ENCODE measurements at places on chromosomes 13 and 19.

GRCh38 chr13:73061473-73061872 lies 2.7 kb downstream of the KLF5 start:
- no peak for DNase-seq

DNA sequence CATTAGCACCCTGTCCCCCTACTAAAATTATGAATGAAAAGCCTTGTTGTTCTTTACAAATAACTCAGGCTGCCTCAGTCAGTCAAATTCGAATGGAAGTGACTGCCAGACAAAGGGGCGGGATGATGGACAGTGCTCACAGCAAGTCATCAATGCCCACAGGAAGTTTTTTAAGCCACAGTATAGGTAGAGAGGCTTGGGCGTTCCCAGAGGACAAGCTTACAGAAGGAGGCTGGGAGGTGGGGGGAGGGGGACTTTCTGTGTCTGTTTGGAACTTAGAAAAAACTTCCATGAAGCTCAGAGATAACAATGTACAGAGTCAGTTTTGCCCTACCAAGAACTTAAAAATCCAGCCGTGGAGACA lies 18.5 kb upstream of the SPRY2 start:
- no peak for DNase-seq

DNA sequence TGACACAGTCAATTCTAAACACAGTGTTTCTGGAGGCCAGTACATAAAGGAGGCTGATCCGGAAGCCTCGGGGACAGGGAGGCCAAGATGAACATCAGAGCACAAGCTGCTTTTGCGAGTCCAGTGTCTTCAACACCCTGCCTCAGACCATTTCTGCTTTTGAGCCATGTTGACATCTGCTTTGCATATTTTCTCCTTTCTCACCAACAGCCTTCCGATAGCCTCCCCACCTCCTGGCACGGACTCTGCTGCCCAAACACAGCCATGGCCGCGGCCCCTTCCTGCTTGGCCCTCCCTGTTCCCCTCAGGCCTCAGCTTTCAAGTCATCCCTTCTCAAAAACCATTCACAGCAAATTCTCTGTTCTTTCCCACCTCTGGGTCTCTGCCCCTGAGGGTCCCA lies 3.6 kb downstream of the LRRC25 start:
- no peak for DNase-seq

DNA sequence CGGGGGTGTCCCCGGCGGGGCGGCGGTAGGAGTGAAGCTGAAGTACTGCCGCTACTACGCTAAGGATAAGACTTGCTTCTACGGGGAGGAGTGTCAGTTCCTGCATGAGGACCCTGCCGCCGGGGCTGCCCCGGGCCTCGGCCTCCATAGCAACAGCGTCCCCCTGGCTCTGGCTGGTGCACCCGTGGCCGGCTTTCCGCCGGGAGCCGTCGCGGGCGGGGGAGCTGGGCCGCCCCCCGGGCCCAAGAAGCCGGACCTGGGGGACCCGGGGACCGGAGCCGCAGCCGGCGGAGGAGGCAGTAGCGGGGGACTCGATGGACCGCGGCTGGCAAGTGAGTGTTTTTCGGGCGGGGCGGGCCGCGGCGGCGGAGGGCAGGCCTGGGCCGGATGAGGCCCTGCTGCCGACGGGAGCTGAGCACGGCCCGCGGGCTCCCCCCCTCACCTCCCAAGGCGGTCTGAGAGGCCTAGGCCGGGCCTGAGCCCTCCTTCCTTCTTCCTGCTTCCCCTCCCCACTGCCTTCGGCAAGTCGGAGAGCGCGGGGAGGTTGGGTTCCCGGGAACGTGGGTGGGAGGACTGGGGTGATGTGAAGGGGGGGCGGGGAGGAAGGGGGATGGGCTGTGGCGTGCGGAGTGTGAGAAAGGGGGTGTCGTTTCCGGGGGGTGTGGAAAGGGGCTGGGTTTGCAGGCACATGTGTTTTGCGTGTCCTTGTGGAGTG lies 568 bp downstream of the PAN3 start:
- DNase-seq, result peak; percentile 91
